ENCODE measurements at places on chromosomes 1 and 21.

- no peak for DNase-seq
These were observed 24.0 kb downstream of the CDK18 start for GRCh38 chr1:205528446-205528886.

DNA sequence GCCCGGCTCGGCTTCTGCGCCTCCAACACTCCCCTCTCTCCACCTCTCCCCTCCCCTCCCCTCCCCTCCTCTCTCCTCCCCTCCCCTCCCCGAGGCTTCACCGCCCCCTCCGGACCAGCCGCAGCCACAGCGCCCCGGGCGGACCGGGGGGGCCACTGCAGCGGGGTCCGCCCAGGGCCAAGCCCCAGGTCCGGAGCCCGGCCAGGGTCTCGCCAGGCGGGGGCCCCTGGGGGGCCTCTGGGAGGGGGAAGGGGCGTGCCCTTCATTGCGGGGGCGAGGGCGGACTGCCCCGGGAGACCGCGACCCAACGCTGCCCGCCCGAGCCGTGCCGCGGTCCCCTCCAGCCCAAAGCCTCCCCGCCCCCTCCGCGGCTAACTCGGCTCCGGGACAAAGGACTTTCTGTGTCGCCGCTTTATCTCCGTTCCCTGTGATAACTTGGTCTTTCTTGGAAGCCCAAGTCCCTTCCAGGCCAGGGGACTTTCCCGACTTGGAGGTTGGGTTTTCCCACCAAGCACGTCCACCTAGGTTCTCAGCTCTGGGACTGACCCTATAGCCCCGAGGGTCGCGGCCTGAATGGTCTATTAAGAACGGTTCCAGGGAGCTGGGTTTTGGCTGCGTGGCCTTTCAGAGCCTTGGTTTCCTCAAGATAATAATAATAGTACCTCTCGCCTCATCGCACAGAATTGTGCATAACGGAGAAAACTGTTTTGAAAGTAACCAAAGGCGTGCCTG is at the start of gene UBQLN4:
TSS of gene UBQLN4 (minus strand) at position 31 of the 732 bp plus-strand sequence. CDS start 97 bp downstream, outside the sequence.
- DNase-seq = peak; percentile 56

GRCh38 chr1:90838720-90839119 is 121.6 kb upstream of the BARHL2 start:
- no peak for DNase-seq

GRCh38 chr1:74641161-74641560 is 32.4 kb downstream of the ERICH3 start:
- DNase-seq = no peak

- DNase-seq = no peak
These were observed 80.7 kb downstream of the UBE4B start for GRCh38 chr1:10113501-10113900.

DNA sequence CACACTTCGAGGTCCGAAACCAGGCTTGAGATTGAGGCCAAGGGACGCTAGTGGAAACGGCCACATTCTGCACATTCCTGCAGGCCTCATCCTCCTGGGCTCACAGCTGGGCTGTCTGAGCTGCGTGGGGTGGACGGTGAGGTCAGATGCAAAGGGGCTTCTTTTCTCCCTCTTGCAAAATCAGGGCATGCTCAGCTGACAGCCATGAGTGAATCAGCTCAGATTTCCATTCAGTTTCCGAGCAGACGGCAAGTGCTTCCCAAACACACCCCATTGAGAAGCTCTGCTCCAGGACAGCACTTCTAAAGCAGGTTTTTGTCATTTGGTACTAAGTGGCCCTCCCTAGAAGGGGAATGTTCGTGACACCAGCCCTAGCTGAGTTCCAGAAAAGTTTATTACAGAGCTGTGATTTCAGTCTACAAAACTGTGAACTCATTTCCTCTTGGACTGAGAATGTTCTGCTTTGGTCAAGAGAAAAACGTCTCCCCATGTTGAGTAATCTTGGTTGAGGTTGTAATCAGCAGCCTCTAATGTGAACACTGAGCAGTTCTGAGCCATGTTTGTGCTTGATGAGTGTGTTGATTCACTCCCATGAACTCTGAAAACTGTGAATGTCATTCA is 10.0 kb downstream of the PDPN start:
- no peak for DNase-seq

- DNase-seq = no peak
These were observed 421.5 kb downstream of the PTPRU start for GRCh38 chr1:29657816-29658215.

DNA sequence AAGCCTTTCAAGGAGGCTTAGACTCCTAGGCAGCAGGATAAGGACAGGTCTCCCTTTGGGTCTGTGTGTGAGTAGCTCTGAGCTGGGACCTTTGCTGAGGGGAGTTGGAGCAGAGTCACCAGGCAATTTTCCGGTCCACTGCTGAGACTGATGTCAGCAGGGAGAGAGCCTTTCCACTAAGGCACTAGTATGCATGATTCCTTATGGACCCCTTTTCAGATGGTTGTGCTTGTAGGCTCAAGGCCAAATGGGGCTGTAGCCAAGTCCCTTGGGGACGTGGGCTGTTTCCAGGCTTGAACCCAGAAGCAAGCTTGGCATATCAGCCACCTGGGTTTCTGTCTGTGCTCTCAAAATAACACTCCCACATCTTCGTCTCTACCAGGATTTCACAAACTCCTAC is 73.0 kb downstream of the CCDC18 start:
- DNase-seq = no peak

- no peak for DNase-seq
These were observed 60.6 kb downstream of the PTPRC start for GRCh38 chr1:198699167-198700015.

DNA sequence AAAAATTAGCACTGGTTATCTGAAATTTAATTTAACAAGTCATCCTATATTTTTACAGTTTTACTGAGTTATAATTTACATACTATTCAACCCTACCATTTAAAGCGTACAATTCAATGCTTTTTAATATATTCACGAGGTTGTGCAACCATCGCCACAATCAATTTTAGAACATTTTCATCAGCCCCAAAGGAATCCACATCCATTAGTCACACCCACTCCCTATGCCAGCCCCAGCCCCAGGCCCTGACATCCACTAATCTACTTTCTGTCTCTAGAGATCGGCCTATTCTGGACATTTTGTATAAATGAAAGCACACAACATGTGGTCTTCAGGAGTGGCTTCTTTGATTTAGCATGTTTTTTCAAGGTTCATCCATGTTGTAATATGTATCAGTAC is 134.7 kb downstream of the PSMG1 start:
- no peak for DNase-seq

GRCh38 chr21:14058566-14058965 is 152.2 kb downstream of the LIPI start:
- DNase-seq = no peak

DNA sequence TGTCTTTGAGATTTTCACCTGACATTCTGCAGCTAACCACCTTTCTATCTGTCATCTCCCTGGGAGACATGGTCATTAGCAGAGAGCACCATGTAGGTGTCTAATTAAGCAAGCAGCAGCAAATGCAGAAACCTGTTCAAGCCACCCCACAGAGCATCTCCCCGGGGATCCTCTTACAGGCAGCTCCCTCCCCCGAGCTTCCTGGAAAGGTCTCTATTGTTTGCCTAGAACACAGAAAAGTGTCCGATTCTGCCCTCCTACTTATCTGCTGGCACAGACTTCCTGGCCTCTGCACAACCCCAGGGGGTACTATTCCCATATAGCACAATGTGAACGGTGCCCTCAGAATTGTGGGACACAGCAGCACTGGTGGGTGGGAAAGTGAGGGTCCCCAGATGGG is 46.1 kb downstream of the PLEKHA6 start:
- no peak for DNase-seq

DNA sequence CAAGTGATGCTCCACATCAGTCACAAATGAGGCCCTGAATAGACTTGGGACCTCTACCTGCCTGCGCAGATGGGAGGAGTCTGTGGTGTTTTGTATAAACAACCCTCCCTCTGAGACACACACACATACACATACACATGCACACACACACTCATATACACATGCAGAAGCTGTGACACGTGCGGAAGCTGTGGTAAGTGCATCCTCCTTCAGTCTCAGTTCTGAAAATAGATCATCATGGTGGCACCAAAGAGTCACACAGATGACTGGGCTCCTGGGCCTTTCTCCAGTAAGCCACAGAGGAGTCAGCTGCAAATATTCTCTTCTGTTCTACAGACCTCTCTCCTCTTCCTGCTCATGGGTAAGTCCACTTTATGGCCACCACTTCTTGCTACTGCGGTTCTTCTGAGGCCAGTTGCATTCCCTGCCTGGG is at the start of gene LY9:
TSS of gene LY9 (plus strand) at position 224 of the 433 bp plus-strand sequence. CDS start at position 238, 14 bp downstream.
- DNase-seq = peak; percentile 91

GRCh38 chr1:11731691-11732283 is 4.1 kb upstream of the AGTRAP start:
- peak; percentile 69 for DNase-seq

- no peak for DNase-seq
These were observed 8.3 kb downstream of the VSIG8 start for GRCh38 chr1:159854116-159854692.

DNA sequence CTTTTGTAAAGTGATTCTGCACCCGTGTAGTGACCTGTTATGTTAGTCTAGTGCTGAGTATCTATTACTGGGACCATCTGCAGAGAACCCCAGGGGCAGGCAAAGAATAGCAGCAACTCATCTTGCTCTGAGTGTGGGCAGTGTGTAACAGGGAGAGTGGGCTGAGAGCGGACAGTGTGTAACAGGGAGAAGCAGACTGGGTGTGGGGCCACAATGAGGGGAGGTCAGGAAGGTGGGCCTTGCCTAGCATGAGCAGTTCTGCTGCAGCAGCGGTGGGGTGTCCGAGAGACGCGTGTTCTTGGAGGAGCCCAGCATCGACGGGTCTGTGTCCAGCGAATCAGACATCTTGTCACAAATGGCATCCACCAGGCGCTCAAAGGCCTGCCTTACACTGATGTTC is 41.2 kb upstream of the NRDC start:
- DNase-seq = no peak

DNA sequence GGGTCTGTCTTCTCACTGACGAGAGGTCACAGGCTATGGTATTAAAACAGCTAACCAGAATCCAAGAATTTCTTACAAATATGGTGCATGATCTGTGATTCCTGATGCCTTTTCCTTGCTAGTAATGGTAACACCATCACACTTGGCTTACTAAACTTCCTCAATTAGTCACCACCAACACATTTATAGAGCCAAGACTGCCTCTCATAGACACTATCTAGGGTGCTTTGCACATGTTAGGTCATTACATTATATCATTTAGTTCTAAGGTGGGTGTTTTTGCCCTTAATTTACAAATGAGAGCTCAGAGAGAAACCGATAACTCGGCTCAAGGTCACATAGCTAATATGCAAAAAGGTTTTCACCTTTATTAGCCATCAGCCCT is 8.7 kb downstream of the KIF21B start:
- peak; percentile 15 for DNase-seq

GRCh38 chr1:201597551-201598230 is 58.8 kb downstream of the NAV1 start:
- peak; percentile 53 for DNase-seq

- no peak for DNase-seq
These were observed 6.2 kb upstream of the CA6 start for GRCh38 chr1:8939362-8939995.

- DNase-seq = no peak
These were observed at the start of gene OR14I1 for GRCh38 chr1:248702714-248703113. TSS of gene OR14I1 (minus strand) at chr1:248702766.

DNA sequence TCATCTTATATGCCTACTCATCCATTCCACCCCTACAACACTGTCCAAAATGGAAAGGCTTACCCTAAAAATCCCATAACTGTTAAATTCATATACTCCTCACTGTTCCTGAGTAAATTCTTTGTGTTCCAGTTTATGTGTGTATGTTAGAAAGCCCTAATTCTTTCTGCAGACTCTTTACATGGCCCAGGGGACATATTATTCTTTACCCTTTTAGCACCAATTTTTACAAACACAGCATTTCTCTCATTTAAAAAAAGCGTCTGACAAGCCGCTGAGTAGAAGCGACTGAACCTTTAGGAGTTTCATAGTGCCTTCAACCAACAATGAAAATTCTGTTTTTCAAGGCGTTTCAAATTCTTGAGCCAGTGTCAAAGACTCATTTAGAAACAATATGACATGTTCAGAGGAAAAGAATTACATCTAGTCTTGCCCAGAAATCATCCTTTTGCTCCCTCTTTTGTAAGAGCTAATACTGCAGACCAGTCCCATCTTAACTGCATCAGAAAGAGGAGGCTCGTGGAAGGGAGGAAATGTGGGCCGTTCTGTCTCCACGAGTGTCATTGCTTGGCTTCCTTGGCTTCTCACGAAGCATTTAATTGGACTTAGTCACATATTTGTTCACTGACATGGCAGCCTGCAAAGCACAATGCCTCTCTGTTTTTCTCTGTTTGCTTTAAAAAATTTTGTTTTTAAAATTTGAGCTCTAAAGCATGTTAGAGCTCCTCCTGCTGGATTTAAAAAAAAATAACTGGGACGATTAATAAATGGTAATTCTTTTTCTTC is 21.3 kb upstream of the C1orf105 start:
- peak; percentile 64 for DNase-seq

DNA sequence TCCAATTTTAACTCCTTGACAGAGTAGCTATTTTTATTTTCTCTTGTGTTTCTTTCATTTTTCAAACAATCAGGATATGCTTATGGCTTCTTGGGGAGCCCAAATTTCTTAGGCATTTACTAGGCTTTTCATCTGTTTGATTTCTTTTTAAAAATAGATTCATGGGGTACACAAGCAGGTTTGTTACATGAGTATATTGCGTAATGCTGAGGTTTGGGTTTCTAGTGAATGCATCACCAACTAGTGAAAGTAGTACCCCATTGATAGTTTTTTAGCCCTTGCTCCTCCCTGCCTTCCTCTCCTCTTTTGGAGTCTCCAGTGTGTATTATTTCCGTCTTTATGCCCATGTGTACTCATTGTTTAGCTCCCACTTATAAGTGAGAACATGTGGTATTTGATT is 190.7 kb downstream of the CENPF start:
- DNase-seq = no peak

GRCh38 chr1:40379785-40380452 is 6.4 kb downstream of the SMAP2 start:
- DNase-seq = no peak

GRCh38 chr1:10338611-10339010 is 60.3 kb upstream of the PGD start:
- DNase-seq = no peak

DNA sequence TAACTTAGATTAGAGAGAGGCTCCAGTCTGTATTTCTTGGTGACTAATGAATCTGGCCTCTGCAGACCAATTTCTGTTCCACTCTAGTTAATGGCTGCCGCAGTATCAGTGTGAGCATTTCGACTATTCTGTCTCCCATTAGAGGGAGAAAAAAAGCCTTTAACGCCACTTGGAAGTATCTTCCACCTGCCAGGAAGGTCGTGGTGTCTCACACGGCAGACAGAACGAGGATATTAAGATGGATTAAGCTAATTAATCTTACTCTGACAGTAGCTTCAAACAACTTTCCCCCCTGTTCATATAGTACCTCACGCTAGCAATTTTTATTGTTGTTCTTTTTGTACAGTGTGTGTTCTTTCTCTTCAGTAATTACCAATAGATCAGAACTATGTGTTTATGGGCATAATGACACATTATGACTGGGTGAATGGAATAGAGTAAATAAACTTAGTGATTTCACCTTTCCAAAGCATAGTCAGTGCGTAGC is 153.8 kb downstream of the ADGRL2 start:
- DNase-seq = no peak

- DNase-seq = no peak
These were observed 10.1 kb downstream of the ENTREP3 start for GRCh38 chr1:155245163-155245524.

GRCh38 chr21:29017639-29018237 is 1.4 kb downstream of the RWDD2B start:
- DNase-seq = peak; percentile 13
